ENCODE measurements at places on chromosomes 7 and 10. TPM values are rescaled to one million over a fixed set of nuclear protein-coding genes. Genes with fewer than 3 reads are reported as not detected.

AKR1C3 gene
- total RNA-seq, result 1,414 TPM

ATOH7 gene
- total RNA-seq, result 0.26 TPM

SEMA3C gene
- 58.4 TPM for total RNA-seq

SLC26A5 gene
- total RNA-seq, result not detected

CCM2 gene
- total RNA-seq, result 40.8 TPM

CYP2C19 gene
- not detected for total RNA-seq

DYDC2 gene
- 0.16 TPM for total RNA-seq

SUN3 gene
- not detected for total RNA-seq

CYP3A7 gene
- not detected for total RNA-seq

PRDX3 gene
- total RNA-seq, result 315 TPM

CACNA2D1 gene
- total RNA-seq, result 3.8 TPM

OR2A7 gene
- not detected for total RNA-seq

KLF14 gene
- total RNA-seq, result 0.05 TPM

RBP4 gene
- 7.5 TPM for total RNA-seq

SCIN gene
- 0.49 TPM for total RNA-seq
